Mammary epithelial cell (primary cell): ENCODE measurements at places on chromosomes 5 and 9. TPM values are rescaled to one million over a fixed set of nuclear protein-coding genes. Genes with fewer than 3 reads are reported as not detected.

DNA sequence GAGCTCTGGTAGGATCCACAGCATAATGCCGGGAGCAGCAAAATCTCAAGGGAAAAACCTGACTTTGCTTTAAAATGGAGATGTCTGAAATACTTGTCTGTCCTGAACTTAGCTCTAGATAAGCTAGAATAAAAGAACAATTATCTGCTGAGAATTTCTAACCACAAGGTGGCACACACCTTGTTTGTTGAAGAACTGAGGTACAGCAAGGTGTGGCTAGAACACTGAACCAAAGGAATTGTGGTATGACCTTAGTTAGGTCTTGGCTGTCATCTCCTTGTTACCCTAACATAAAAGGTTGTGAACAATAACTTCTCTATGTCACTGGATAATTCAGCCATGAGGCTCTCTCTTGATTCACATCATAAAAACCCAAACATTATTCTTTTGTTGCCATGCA lies 72.3 kb upstream of the ANXA1 start:
- DNase-seq = peak; percentile 77

DNA sequence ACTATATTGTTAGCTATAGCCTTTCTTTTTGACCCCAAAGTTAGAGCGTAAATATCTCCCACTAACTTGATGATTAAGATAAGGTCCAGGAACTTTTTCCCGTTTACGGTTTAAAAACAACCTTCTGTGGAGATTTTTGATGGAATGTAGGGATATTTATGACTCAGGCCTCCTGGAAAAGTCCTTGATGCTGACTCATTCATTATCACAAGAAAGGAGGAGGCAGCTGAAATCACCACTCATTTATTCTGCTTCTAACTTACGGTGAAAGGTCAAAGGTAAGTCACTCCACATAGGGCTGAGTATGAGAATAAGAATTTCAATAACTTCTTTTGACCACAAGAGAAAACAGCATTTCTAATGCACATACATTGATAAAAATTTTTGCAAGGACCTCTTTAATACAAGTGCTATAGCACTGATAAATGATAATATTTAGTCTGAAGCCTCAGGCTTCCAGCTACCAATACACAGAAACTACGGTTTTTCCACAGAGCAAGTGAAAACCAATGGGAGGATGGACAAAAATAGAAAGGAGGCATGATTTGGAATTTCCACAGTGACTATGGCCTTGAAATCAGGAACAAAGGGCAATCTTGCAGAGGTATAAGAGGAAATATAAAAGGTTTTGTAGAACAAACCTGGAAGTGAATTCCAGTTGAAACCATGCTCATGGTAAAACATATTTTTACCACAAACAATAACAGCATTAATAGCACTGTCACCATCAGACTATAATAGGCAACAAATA lies 146.5 kb downstream of the PPP2R2B start:
- peak; percentile 85 for DNase-seq

- DNase-seq = peak; percentile 57
These were observed 732 bp upstream of the SMIM15 start for GRCh38 chr5:61162832-61163567.

DNA sequence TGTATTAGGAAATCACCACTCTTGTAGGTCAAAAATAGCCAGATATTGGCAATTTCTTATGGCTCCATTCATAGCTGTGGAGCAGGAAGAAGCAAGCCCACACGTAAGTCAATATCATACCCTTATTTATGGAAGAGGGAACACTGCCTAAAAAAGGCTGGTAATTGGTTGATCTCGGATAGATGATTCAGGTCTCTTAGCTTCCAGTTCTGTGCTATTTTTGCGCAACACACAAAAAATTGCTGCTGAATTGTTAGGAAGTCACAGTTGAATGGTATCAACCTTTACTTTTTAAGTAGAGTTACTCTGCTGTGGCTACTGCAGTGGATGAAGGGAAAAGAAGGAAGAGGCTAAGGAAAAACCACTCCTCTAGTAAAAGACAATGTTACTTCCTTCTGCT lies 168.8 kb downstream of the ARHGAP26 start:
- DNase-seq = no peak

GRCh38 chr5:125719681-125720347 lies 703.4 kb upstream of the GRAMD2B start:
- DNase-seq = peak; percentile 48

DNA sequence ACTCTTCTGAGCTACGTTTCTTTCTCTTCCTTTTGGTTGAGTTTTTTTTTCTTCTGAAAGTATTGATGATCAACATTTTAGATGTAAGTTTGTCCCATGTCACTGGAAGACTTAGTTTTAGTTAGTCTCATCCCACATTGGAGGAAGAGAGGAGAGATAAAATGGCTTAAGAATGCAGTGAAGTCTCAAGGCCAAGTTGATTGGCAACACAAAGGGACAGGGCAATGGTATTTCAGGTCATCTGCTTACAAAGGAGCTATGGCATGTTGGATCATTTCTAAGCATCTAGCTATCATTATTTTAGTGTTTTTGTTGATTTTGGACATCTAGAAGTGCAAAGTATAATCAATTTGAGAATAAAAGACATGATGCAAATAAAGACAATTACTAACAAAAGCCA lies 58.6 kb downstream of the CDKN2A start:
- no peak for DNase-seq

DNA sequence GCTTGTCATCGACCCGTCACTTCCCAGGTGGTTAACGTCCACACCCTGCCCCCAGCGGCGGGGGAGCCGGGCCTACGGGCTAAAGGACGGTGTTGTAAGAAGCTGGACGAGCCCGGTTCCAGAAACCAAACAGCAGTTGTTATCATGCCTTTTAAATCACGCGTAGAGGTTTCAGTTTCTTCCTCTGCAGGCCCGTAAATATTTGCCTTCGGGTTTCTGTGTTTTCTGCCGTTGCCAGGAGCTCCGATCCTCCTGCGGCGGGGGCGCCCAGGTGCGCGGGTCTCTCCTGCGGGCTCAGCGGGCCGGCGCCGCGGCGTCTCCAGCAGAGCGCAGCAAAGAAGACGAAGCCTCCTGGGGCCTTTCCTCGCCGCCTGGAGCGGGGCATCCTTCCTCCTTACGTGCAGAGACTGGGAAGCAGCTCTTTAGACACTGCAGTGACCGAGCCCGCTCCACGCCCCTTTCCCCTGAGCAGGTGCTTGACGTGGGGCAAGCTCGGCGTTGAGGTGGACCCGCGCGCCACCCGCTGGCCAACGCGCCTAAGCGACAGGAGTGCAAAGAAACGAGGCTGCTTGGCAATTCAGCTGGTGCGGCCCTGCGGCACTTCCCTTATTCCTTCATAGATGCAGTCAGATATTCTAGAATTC lies 21.8 kb upstream of the TTC1 start:
- DNase-seq = peak; percentile 76

The OCLN gene
- 4.6 TPM for polyA plus RNA-seq

GRCh38 chr5:33854733-33855151 lies 37.0 kb downstream of the ADAMTS12 start:
- no peak for DNase-seq

- no peak for DNase-seq
These were observed 319.6 kb downstream of the DRD1 start for GRCh38 chr5:175124251-175124813.

GRCh38 chr5:40402007-40402364 lies 277.7 kb upstream of the PTGER4 start:
- peak; percentile 77 for DNase-seq

DNA sequence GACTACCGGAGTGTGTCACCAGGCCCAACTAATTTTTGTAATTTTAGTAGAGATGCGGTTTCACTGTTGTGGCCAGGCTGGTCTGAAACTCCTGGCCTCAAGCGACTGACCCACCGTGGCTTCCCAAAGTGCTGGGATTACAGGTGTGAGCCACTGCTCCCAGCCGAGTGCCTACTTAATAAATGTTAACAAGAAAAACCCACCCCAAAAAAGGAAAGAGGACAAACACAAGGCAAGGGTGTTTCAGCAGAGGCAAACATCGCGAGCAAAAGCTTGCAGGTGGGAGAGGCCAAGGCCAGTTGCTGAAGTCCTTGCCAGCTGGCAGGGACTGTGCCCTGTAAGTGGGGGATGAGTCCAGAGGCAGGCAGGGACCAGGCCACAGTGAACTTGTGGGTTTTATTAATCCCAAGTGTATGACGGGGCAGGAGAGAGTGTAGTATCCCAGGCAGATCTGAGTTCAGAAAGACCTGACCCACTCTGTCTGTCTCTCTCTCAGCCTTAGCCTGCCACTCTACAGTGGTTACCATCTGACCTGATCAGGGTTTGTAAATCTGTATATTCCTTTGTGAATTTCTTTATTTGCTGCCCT lies 6.4 kb upstream of the FPGS start:
- no peak for DNase-seq

GRCh38 chr9:14888272-14888671 lies 22.0 kb downstream of the FREM1 start:
- DNase-seq = no peak

DNA sequence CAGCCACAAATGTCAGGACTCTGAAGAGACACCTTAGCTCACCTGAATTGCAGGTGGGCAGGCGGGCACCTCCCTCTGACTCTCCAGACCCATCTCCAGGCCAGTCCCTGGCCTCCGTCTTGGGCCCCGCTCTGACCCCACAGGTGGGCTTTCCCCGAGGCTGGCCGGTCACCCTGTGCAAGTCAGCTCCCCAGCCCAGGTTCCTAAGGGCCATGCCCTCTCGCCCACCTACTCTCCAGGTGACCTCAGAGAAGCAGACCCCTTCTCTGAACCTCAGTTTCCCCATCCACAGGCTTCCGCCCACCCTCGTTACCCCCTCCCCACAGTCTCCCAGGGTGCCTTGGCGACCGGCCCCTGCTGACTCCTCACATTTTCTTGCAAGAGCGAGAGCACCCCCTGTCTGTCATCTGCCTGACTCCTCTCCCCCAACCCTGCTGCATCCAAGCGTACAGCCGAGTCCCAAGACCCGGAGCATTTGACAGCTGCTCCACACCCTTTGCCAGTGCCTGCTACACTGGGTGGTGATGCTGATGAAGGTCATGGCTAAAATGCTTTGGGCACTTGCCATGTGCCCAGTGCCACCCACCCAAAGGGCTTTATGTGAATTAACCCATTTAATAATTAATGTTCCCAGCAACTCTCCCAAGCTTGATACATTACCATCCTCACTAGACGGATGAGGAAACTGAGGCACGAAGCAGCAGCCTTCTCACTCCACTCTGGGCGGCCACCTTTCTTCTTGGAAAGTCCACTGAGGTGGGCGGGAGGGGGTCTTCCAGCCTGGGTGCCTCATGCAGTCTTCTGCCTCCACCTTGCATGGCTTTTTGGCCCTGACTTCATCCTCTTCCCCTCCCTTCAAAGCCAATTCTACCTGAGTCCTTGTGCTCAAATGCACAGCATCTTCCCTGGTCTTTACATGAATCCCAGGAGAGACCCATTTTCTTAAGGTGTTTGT lies 51.1 kb upstream of the ORM1 start:
- DNase-seq = no peak

DNA sequence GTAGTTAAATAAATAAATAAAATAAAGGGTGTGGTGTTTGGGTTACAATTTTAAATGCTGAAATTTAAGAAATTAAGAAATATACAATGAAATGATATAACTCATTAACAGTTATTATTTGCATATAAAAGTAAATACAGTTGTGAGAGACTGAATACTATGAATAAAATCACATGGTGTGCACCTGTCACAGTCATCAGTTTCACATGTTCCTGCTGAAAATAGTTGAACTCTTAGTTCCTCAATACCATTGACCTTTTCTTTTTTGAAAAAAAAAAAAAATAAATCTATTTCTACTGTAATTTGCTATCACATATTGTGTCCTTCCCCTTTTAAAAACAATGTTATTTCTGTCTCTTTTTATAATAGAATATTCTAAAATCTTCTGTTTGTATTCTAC lies 130.9 kb upstream of the CHD1 start:
- DNase-seq = no peak

The ZBTB5 gene
- polyA plus RNA-seq = 8.2 TPM

The ITGA1 gene
- 3.9 TPM for polyA plus RNA-seq

DNA sequence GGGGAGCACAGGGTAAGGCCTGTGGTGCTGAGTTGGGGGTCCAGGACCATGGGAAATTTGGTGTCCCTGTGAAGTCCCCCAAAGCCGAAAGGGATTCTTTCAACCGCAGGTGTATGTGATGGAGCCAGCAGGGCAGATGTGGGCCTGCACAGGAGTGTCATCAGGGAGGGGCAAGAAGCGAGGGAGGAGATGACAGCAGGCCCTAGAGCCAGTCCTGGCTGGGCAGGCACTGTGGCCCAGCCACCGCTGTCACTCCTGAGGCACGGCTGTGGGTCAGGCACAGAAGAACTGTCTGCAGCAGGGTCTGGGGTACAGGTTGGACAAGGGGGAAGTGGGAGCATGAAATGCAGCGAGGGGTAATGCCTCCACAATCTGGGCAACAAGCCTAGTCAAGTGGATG lies 4.8 kb downstream of the HK3 start:
- no peak for DNase-seq

GRCh38 chr5:5025774-5026408 lies 114.2 kb upstream of the ADAMTS16 start:
- no peak for DNase-seq

GRCh38 chr5:4879693-4880303 lies 260.3 kb upstream of the ADAMTS16 start:
- DNase-seq = peak; percentile 43

DNA sequence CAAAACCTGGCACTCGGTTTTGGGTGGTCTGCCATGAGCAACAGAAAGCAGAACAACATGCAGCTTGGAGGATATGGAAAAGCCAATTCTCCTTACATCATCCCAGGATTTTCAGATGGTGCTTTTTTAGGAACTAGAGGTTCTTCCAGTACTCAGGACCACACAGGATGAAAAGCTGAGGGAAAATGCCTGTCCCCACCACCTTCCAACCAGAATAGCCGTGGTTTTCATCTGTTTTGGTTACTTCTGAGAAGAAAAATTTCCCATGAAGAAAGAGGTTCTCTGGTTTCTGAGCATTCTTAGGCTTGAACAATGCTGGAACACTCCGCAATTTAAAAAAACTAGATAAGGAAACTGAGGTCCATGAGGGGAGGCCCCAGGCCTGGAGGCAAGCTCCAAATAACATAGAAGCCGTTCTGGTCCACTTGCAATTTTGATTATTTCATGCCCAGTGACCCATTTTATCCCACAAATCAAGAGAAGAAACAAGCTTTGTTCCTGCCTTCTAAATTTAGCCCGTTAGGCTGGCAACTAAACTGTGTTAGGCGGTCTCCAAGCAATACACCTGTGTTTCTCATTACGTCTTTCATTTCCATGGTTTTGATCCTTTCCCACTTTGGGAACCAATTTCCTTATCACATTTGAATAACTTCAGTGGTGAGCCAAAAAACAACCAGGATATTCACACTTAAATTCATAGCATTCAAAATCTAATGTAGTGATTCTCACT lies 79.2 kb upstream of the SPIN1 start:
- DNase-seq = no peak
